ENCODE measurements at places on chromosomes 3 and 15. TPM values are rescaled to one million over a fixed set of nuclear protein-coding genes. Genes with fewer than 3 reads are reported as not detected.
A peak's percentile ranks its signal among the peaks of the same experiment; 100 is the strongest.

DNA sequence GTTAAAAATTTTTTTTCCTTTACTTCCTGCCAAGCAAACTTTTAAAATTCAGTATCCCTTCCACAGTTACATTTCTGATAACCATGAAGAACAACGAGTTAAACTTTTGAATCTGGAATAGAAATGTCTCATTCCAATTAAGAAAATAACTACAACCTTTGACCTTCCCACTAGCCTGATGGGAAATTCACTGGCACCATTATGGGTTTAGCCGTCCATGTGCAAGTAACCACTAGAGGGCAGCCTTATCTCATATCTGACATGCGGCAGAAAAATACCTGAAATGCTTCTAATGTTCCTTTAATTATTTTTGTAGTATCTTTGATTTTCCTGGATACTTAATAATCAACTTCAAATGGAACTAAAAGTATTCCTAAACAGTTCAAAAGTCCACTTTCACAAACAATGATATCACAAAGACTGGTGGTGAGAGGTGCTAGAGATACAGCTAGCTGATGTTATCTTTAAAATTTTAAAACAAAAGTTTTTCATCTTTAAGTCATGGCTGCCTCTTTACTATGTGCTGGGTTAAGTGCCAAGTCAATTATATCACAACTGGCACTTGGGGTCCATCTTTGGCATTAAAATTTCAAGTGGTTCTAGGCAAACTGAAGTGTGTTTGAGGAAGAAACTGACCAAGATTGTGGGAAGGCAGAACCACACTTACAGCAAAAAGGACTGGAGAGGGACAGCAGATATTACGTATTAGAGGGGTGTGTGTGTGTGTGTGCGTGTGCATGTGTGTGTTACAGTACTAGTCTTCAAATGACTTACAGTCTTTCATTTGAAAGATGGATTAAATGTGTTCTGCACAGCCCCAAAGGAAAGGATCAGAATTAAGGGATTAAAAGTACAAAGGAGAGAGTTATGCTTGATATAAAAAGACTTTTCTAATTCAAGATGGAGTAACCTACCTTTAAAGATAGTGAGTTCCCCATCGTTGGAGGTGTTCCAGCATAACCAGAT is 107.1 kb upstream of the ICE2 start:
- DNase-seq: peak; percentile 45

HIGD2B gene
- total RNA-seq: not detected

- DNase-seq: no peak
Measured at GRCh38 chr3:42906070-42906847, at the start of gene ZNF662. Gene ZNF662, plus strand, starts transcription at chr3:42906142. Its CDS starts 1,973 bp downstream, at chr3:42908115.

WDR72 gene
- 1.7 TPM for total RNA-seq

NRROS gene
- 0.52 TPM for total RNA-seq

DNA sequence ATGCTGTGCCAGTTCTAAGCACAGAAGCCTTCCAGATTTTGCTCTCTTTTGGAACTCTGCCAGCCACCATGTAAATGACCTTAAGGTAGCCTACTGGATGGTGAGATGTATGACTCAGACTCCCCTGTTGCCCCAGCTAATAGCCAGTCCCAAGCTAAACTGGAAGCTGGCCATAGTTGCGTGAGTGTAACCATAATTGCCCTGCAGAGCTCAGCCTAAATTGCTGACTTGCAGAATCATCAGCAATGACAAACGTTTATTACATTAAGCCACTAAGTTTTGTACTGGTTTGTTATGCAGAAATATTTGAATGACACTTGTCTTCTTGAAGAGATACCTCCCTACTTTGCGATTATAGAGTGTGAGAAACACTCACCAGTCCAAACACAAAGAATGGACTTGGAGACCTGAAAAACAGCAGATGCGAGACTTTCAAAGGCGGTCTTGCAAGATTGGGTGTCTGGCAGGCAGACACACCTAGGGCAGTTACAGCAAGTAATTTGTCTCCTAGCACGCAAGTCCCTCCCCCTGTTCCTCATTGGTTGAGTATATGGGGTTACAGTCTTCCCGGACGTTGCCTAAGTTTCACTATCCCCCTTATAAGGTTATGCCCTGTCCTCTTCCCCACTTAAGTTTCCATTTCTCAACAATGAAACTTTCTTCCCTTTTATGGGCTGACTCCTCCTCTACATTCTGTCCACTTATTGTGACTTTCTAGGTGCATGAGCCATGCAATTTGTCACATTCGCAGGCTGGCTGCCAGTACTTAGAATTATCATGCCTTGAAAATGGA is 83.6 kb upstream of the XCR1 start:
- DNase-seq: no peak

DNA sequence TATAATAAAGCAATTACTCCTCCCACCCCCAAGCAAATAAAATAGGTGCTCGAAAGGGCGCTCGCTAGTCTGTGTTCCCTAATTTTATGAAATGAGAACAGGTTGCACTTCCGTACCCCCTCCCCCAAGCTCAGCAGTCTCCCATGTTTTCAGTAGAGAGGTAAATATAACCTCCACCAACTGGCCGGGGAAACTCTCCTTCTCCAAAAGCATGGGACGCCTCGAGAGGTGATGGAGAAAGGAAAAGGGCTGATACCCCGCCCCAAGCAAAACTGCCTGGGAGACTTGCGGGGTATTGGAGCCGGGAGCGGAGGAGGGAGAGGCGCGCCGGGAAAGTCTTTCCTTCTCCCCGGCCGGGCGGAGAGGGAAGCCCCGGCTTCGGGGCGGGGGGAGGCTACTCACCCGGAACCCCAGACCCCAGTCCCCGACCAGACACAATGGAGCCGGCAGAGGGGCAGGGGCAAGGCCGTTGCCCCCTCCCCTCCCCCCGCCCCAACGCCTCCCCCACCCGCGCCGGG is 605 bp downstream of the DCUN1D1 start:
- DNase-seq: peak; percentile 26

FOXB1 gene
- 5.9 TPM for total RNA-seq

DNA sequence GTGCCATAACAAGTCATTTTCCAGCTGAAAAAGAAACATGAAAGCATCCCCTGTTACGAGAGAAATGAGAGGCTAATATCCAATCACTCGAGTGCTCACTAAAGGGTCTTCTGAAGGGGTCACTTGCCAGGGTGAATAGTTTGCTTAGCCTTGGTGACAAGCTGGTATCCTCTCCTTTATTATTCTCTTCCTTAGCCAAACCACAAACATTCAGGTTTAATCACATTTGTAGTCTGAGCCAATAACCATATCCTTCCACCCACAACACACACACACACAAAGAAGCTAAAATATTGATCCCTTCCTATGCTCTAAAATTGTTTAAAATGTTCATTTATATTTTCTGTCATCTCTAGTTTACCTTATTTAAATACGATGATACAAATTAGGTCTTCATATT is 240.5 kb upstream of the TMCO5A start:
- no peak for DNase-seq

SPESP1 gene
- not detected for total RNA-seq

LYZL4 gene
- not detected for total RNA-seq

DNA sequence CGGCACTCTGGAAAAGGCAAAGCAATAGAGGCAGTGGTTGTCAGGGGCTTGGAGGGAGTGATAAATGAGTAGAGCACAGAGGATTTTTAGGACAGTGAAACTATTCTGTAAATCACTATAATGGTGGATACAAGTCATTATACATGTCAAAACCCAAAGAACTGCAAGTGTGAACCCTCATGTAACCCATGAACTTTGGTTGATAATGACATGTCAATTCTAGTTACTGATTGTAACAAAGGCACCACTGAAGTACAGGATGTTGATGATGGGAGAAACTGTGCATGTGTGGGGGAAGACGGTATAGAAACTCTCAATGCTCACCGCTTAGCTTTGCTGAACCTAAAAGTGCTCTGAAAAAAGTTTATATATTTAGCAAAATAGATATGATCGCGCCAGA is 36.0 kb downstream of the BTLA start:
- DNase-seq: no peak

FGD5 gene
- 0.27 TPM for total RNA-seq

- no peak for DNase-seq
Measured at GRCh38 chr15:45391746-45392583, 13.6 kb upstream of the GATM start.

Measured in neural crest cell (in vitro differentiated cells).